ENCODE measurements at places on chromosomes 1 and 21. TPM values are rescaled to one million over a fixed set of nuclear protein-coding genes. Genes with fewer than 3 reads are reported as not detected.

Gene ODR4
- total RNA-seq: 10.9 TPM

- H3K27ac ChIP-seq: no peak overlapping the region
- H3K27me3 ChIP-seq: peaks cover 14% of the 10 kb centered on the region
- no peak for DNase-seq
- H3K4me1 ChIP-seq: no peaks in the 10 kb centered on the region
Measured at GRCh38 chr1:199861020-199861795, 166.3 kb upstream of the NR5A2 start.

Gene S100A2
- total RNA-seq: 2.7 TPM

- peaks cover 52% of the 10 kb centered on the region for H3K4me1 ChIP-seq
- H3K27me3 ChIP-seq: no peaks in the 10 kb centered on the region
- H3K4me3 ChIP-seq: no peak overlapping the region
- no peaks in the 10 kb centered on the region for H3K36me3 ChIP-seq
- no peak for DNase-seq
- no peak overlapping the region for H3K27ac ChIP-seq
Measured at GRCh38 chr1:172401477-172401876, 19.0 kb upstream of the C1orf105 start.

Gene NPPA
- 1,100 TPM for total RNA-seq

Gene KLHDC8A
- 0.27 TPM for total RNA-seq

GRCh38 chr1:19151537-19151936 lies 58.5 kb downstream of the UBR4 start:
- no peaks in the 10 kb centered on the region for H3K27me3 ChIP-seq
- DNase-seq: no peak
- H3K4me3 ChIP-seq: no peak overlapping the region
- peaks cover 100% of the 10 kb centered on the region for H3K36me3 ChIP-seq
- peaks cover 25% of the 10 kb centered on the region for H3K4me1 ChIP-seq

DNA sequence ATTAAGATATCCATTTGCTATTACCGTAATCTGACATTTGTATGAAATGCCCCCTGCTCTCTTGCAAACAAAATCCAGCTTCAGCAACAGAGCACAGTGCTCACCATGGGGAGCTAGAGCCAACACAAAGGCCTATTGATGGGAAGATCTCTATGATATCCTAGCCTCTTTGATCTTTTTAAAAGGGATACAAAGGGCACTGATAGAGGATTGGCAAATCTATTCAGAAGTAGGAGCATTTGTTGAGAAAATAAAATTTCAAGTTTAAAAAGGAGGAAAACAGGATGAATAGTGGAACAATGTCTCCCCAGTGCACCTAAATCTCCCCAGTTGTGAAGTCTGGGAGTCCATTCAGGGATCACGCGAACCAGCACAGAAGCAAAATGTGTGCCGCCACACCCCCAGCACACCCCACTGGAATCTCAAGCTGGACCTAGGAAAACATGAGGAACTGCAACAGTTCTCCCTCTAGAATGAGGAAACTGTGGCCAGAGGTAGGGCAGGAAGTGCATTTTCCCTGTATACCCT lies 32.2 kb downstream of the MRAP start:
- H3K27ac ChIP-seq: peak overlapping the region; percentile 89
- no peak overlapping the region for H3K4me3 ChIP-seq
- H3K27me3 ChIP-seq: no peaks in the 10 kb centered on the region
- no peak for DNase-seq
- peaks cover 39% of the 10 kb centered on the region for H3K4me1 ChIP-seq

Gene LCE3B
- total RNA-seq: not detected

DNA sequence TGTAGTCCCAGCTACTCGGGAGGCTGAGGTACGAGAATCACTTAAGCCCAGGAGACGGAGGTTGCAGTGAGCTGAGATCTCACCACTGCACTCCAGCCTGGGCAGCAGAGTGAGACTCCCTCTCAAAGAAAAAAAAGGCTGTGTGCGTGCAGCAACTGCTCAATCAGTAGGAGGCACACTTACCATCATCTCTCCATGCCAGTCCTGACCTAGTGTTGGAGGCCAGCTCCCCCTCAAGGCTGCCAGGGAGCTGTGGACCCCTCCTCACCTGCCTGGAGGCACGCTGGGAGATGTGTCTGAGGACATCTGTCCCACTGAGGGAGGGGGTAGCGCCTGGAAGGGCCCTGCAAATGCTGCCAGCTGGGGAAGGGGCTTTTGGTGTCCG lies 11.9 kb downstream of the RPS6KA1 start:
- no peaks in the 10 kb centered on the region for H3K27me3 ChIP-seq
- peaks cover 24% of the 10 kb centered on the region for H3K4me1 ChIP-seq
- peak overlapping the region; percentile 72 for H3K27ac ChIP-seq

DNA sequence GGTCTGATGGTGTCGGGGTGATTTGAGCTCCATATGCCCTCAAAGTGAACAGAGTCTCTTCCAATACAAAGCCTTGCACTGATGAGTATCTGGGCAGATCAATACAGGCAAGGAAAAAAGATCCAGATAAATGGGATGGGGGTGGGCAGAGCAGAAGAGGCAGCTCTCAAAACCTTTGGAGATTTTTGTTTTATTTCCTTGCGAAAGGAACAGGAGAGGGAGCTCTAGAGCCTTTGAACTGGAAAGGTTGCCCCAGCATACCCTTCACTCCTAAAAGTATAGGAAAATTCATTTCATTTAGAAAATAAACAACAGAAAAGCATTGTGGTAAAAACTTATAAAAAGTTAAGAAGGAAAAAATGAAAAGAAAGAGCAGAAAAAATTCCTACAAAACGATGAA lies 31.4 kb upstream of the OLIG2 start:
- H3K4me3 ChIP-seq: no peak overlapping the region
- H3K36me3 ChIP-seq: no peaks in the 10 kb centered on the region
- H3K4me1 ChIP-seq: no peaks in the 10 kb centered on the region
- no peak for DNase-seq

- no peak overlapping the region for H3K4me3 ChIP-seq
- peak; percentile 31 for DNase-seq
- H3K27me3 ChIP-seq: no peaks in the 10 kb centered on the region
- peaks cover 78% of the 10 kb centered on the region for H3K4me1 ChIP-seq
- H3K36me3 ChIP-seq: no peaks in the 10 kb centered on the region
Measured at GRCh38 chr1:32249831-32250525, 1.1 kb upstream of the LCK start.

DNA sequence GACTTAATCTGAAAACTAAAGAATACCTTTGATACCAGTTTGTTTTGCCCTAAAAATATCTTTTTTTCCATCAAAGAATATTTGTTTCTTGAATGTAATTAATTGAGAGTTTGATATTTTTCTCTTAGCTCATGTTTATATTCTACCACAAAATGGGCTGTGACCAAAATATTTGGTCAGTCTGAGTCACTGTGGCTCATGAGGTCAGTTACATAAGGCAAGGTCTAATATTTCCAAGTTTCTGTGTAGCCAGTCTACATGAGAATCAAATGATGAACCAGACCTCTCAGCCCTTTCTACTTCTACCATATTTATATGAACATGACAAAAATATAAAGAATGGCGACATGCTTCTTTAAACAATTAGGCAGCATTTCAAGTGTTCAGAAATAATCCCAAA lies 83.0 kb upstream of the IVNS1ABP start:
- no peaks in the 10 kb centered on the region for H3K4me1 ChIP-seq
- no peak overlapping the region for H3K4me3 ChIP-seq
- H3K27me3 ChIP-seq: no peaks in the 10 kb centered on the region
- peak overlapping the region; percentile 34 for H3K27ac ChIP-seq

DNA sequence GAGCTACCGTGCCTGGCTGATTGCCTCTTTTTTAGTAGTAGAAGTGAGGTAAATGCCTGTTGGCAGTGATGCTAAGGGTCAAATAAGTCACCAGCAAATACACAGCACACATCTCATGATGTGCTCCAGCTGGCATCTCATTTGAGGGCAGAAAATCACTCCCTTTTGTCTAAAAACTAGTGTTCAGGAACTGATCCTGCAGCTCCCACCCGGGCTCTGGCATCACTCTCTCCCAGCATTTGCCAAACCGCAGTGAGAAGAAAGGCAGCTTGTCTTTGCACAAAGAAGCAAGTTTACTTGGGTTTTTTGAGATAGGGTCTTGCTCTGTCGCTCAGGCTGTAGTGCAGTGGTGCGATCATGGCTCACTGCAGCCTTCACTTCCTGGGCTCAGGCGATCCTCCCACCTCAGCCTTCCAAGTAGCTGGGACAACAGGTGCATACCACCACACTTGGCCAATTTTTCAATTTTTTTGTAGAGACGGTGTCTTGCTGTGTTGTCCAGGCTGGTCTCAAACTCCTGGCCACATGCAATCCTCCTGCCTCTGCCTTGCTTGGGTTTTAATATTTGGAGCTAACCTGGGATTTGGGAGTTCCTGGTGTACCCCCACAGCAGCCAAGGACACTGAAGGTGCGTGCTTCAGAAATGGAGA lies 4.1 kb downstream of the RBP7 start:
- peaks cover 22% of the 10 kb centered on the region for H3K4me1 ChIP-seq
- peaks cover 22% of the 10 kb centered on the region for H3K27me3 ChIP-seq

Gene TMEM69
- 23.5 TPM for total RNA-seq

DNA sequence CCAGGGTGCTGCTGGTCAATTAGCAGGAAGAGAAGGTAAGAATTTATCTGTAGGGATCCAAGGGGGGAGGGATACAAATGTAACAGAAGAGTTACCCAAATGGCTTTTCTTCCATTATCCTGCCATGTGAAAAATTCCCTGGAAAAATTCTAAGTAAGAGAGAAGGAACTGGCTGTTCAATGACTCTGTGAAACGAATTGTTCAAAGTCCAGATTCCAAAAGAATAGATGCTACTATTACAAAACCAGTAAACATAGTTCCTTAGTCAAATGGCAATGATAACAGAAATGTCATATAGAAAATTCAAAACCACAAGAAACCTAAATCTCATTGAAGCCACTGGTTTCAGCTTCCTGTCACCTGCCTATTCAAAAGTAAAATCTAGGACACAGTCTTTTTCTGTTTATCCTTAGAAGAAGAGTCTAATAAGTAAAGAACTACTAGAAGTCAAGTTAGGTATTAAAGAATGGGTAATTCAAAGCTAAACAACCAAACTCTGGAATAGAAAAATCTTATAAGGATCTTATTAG lies 102.6 kb downstream of the ZNF644 start:
- peaks cover 59% of the 10 kb centered on the region for H3K4me1 ChIP-seq
- H3K36me3 ChIP-seq: peaks cover 13% of the 10 kb centered on the region
- H3K4me3 ChIP-seq: no peak overlapping the region
- H3K27me3 ChIP-seq: no peaks in the 10 kb centered on the region
- no peak for DNase-seq
- peak overlapping the region; percentile 46 for H3K27ac ChIP-seq

Gene SPRR5
- not detected for total RNA-seq

DNA sequence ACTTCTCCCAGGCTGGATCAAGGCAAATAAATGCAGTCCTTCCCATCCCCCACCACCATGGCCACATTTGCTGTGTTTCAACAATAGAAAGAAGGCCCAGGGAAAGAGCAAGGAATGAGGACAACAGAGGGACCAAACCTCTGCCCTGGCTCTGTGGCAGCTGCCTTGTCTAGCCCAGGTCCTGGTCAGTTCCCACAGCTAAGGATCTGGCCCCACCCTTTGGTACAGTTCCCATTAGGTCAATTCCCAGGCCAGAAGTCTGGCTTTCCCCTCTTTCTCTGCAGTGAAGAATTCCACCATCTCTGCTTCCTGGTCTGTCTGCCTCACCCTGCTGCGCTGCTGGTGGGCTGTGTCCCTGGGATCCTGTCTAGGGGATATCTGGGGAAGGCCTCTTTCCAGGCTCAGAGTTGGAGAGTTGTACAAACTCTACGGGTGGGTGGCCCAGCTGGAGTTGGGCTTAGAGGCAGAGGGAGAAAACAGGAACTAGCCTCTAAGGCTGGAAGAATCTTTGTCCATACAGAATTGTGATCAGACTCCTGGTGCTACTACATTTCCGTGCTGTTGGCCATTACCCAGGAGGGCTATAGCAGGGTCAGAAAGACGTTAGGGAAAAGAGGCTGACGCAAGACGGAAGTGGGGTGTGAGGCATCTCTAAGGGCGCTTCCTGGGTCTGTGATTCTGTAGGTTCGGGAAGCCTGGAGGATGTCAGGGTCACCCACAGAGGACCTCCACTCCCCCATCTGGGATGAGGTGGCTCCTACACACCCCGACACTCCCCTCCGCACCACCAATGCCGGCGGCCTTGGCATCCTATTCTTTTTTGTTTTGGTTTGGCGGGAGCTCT lies 953 bp upstream of the NDUFS2 start:
- H3K27ac ChIP-seq: peak overlapping the region; percentile 99
- DNase-seq: peak; percentile 56
- H3K27me3 ChIP-seq: no peaks in the 10 kb centered on the region
- H3K36me3 ChIP-seq: peaks cover 30% of the 10 kb centered on the region

DNA sequence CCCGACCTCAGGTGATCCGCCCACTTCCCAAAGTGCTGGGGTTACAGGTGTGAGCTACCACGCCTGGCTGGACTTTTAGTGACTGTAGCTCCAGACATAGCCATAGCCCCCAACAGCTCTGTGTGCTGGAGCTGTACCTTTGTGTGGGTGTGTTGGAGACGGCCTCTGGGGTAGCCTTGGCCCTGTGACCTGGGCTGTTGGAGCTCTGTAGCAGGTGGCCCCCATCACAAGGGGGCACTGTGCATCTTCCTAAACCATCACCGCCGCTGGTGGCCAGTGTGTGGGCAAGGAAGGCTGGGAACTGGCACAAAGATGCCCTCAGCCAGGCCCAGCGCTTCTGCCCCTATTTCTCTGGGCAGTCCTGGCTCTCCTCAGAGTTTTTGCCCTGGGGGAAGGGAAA lies 38.4 kb upstream of the FOXO6 start:
- peaks cover 19% of the 10 kb centered on the region for H3K4me1 ChIP-seq
- H3K36me3 ChIP-seq: no peaks in the 10 kb centered on the region
- peak; percentile 44 for DNase-seq
- H3K27me3 ChIP-seq: peaks cover 6% of the 10 kb centered on the region

DNA sequence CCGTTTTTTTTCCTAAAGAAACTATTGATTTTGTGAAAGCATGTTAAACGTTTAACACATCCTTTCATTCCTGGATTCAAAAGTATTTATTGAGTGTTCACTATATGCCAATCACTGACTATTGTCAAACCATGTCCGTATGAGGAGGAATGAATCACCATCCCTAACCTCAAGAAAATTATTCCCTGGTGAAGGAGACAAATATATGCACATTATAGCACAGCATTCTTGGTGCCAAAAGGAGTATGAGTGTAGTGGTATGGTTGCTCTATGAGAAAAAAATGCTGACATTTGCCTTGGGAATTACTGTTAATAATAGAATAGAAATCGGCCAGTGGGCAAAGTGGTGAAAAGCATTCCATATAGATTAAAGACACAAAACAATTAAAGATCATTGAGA lies 1390.1 kb downstream of the MRPL39 start:
- H3K4me3 ChIP-seq: no peak overlapping the region
- DNase-seq: no peak
- no peaks in the 10 kb centered on the region for H3K36me3 ChIP-seq
- H3K4me1 ChIP-seq: no peaks in the 10 kb centered on the region
- H3K27me3 ChIP-seq: no peaks in the 10 kb centered on the region
- no peak overlapping the region for H3K27ac ChIP-seq

All from left ventricle myocardium inferior (tissue), 1 donor.